ENCODE measurements at places on chromosomes 11 and 22.

DNA sequence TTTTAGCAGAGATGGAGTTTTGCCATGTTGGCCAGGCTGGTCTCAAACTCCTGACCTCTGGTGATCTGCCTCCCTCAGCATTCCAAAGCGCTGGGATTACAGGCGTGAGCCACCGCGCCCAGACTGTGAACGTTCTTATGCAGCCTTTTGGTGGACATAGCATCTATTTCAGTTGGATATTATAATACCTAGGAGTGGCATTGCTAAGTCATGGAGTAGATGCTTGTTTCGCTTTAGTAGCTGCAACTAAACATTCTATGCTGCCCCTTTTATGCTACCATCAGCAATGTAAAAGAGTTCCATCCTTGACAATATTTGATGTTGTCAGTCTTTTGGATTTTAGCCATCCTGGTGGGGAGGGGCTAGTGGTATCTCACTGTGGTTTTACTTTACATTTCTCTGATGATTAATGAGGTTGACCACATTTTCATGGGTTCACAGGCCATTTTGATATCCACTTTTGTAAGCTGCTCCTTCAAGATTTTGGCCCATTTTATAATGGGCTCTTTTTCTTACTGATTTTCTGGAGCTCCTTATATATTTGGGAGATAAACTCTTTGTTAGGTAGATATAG, 16.5 kb upstream of the APOBEC3A start:
- no peak overlapping the region for H3K27ac ChIP-seq
- no peak overlapping the region for H3K4me3 ChIP-seq
- H3K4me1 ChIP-seq = no peaks in the 10 kb centered on the region
- ATAC-seq = no peak
- H3K27me3 ChIP-seq = peaks cover 26% of the 10 kb centered on the region

DNA sequence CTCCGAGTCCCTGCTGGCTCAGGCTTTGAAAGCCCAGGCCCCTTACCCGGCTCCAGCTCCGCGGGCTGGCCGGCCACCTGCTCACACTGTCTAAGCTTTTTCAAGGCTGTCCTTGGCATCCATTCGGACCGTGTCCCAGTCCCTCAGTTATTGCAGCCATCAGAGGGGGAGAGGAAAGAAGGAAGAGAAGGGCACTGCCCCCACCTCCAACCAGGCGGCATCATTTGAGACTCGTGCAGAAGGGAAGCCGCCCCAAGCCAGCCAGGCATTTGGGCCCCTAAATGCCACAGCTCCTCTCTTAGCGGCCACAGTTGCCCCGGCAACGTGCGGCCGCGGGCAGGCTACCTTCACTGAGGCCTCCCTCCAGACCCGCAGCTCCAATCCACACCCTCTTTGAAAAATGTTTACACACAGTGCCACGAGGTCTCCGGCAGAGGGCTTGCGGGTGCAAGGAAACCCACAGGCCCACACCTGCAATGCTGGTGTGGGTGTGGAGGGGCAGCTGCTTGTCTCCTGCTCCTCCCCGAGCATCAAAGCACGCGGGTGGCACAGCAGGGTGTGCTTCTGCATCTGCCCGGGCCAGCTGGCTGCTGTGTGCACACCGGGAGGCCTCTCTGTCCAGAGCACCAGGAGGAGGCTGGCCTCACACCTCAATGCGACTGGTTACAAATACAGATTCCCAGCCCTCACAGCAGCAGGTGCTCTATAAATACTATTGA, 124.4 kb downstream of the CTTN start:
- H3K27me3 ChIP-seq = peaks cover 6% of the 10 kb centered on the region
- no peak overlapping the region for H3K4me3 ChIP-seq
- H3K4me1 ChIP-seq = no peaks in the 10 kb centered on the region
- H3K36me3 ChIP-seq = no peaks in the 10 kb centered on the region
- ATAC-seq = no peak

- no peak overlapping the region for H3K4me3 ChIP-seq
- no peaks in the 10 kb centered on the region for H3K36me3 ChIP-seq
- no peaks in the 10 kb centered on the region for H3K4me1 ChIP-seq
- ATAC-seq = no peak
- H3K27me3 ChIP-seq = no peaks in the 10 kb centered on the region
Measured at GRCh38 chr11:95692526-95693260, 96.9 kb downstream of the FAM76B start.

- no peak for ATAC-seq
- H3K27ac ChIP-seq = no peak overlapping the region
- H3K4me3 ChIP-seq = no peak overlapping the region
- no peaks in the 10 kb centered on the region for H3K27me3 ChIP-seq
- H3K4me1 ChIP-seq = peaks cover under 1% of the 10 kb centered on the region
Measured at GRCh38 chr11:10828402-10828801, 19.7 kb upstream of the EIF4G2 start.

DNA sequence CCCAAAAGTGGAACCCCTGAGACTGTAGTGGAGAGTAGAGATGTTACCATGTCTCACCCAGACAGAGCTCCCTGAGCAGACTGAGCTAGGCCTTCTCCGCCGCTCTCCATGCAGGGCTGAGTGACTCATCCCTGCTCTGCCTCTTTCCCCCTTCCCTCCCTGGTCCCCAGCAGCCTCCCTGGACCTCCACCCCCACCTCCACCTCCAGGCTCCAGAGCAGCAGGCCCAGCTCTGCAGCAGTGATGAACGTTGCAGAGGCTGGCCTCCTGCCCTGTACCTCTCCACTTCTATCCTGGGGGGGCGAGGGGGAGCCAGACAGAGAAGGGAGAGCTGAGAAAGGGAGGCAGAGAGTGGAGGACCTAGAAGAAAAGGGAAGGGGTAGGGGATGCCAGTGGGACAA, 19.3 kb upstream of the ARAP1 start:
- H3K27ac ChIP-seq = no peak overlapping the region
- ATAC-seq = no peak
- peaks cover 28% of the 10 kb centered on the region for H3K4me1 ChIP-seq
- no peak overlapping the region for H3K4me3 ChIP-seq
- H3K36me3 ChIP-seq = no peaks in the 10 kb centered on the region

- H3K27ac ChIP-seq = no peak overlapping the region
- ATAC-seq = no peak
- H3K36me3 ChIP-seq = no peaks in the 10 kb centered on the region
- no peaks in the 10 kb centered on the region for H3K4me1 ChIP-seq
- no peak overlapping the region for H3K4me3 ChIP-seq
Measured at GRCh38 chr22:27231266-27231665, 570.3 kb downstream of the MN1 start.

DNA sequence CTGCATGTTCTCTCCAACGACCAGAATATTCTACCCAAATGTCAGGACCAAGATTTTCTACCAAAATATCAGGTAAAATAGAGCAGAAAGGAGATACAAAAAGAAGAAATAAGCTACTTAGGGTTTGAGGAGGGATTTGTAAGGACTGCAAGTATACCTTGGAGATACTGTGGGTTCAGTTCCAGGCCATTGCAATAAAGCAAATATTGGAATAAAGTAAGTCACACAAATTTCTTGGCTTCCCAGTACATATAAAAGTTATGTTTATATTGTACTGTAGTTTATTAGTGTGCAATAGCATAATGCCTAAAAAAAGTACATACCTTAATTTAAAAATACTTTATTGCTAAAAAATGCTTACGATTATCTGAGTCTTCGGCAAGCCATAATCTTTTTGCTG, 34.1 kb downstream of the CCDC15 start:
- H3K27me3 ChIP-seq = no peaks in the 10 kb centered on the region
- no peaks in the 10 kb centered on the region for H3K4me1 ChIP-seq
- no peak overlapping the region for H3K4me3 ChIP-seq
- ATAC-seq = no peak
- H3K36me3 ChIP-seq = no peaks in the 10 kb centered on the region
- no peak overlapping the region for H3K27ac ChIP-seq

DNA sequence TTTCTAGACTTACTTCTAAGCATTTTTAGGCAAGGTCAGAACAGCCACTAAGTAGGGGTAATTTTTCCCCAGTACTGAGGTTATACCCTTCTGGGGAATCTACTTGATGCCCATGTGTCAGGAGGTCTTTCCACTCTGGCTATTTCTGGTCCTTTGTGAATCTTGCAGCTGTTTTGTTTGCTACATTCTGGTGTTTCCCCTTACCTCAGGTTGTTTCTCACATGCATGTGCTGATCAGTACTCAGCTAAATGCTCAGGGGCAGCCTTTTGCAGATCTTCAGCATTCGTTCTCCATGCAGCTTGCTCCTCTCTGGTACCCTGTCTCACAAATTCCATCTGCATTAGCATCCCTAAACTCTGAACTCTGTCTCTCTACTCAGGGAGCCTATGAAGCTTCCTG, 303.6 kb downstream of the SOX6 start:
- H3K27ac ChIP-seq = no peak overlapping the region
- H3K27me3 ChIP-seq = no peaks in the 10 kb centered on the region
- H3K36me3 ChIP-seq = no peaks in the 10 kb centered on the region
- no peak overlapping the region for H3K4me3 ChIP-seq
- ATAC-seq = no peak

- no peaks in the 10 kb centered on the region for H3K36me3 ChIP-seq
- H3K27me3 ChIP-seq = no peaks in the 10 kb centered on the region
- no peaks in the 10 kb centered on the region for H3K4me1 ChIP-seq
- no peak overlapping the region for H3K4me3 ChIP-seq
- H3K27ac ChIP-seq = no peak overlapping the region
Measured at GRCh38 chr11:10005955-10006525, 288.0 kb downstream of the SBF2 start.

All from gastroesophageal sphincter (tissue), 4 donors.